NCI-H1694 (cell line): ENCODE measurements at places on chromosomes 4 and X.

DNA sequence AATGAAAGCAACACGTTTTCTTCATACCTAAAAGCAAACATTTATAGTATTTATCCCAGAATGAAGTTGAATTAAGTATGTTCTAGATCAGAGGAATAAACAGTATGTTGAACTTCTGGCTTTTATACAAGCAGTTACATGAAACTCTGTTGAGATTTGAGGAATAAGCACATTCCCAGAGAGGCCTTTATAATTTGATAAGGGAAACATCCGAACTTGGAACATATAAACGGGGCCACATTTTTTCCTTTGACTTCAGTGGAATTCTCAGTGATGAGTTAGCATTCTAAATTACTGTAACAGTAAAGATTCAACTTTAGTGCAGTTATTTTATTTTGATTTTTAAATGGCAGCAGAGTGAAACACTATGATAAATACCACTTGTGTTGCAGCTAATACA, 119.5 kb downstream of the GLRA3 start:
- no peak for DNase-seq

DNA sequence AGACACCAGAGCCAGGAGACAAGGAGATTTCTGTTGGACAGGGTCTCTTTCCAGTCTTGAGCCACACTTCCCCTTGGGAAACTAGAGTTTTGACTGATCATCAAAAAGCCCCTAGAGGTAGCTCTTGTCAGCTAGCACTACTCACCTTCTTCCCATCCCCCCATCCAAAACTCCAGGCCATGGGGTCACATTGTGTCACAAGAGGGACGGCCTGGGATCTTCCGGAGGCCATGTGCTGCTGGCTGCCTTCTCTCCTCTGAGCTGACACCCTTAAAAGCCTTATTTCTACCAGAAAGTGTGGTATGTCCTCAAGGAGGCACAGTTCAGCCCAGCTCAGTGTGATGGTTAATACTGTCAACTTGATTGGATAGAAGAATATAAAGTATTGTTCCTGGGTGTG, 7.8 kb downstream of the PNMA3 start:
- no peak for DNase-seq

- DNase-seq, result peak; percentile 87
Measured at GRCh38 chr4:31365006-31365690, 645.0 kb downstream of the PCDH7 start.

DNA sequence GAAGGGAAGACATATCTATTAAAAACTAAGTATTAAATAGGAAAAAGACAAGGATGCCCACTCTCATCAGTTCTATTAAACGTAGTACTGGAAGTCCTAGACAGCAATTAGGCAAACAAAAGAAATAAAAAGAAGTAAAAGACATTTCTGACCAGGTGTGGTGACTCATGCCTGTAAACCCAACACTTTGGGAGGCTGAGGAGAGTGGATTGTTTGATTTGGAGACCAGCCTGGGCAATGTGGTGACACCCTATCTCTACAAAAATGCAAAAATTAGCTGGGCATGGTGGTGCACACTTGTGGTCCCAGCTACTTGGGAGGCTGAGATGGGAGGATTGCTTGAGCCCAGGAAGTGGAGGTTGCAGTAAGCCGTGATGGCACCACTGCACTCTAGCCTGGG, 1071.8 kb downstream of the FAT4 start:
- DNase-seq, result no peak

GRCh38 chrX:3384327-3384726, 37.9 kb upstream of the MXRA5 start:
- no peak for DNase-seq
